ENCODE measurements at places on chromosomes 6 and 20.

GRCh38 chr20:45887346-45887715 lies at the start of gene SPATA25:
Gene SPATA25, minus strand, starts transcription at chr20:45887622. Its CDS starts 32 bp downstream, at chr20:45887590.
- DNase-seq: no peak

GRCh38 chr6:148593130-148593812 lies 153.6 kb upstream of the UST start:
- DNase-seq: no peak

DNA sequence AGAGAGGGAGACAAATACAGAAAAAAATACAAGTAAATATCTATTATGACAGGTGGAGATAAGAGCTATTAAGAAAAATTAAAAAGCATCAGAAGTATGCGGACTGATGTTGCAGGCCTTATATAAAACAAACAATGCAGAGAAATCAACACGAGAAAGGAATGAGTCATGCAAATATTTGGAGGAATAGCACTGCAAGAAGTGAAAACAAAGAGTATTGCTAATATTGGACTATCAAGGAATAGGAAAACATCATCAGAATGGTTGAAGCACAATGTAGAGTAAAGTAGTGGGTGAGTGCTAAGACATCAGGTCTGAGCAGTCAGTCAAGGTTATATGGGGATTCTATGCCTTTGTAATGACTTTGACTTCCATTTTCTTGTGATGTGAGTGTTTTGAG lies 657.5 kb upstream of the GJE1 start:
- DNase-seq: no peak

DNA sequence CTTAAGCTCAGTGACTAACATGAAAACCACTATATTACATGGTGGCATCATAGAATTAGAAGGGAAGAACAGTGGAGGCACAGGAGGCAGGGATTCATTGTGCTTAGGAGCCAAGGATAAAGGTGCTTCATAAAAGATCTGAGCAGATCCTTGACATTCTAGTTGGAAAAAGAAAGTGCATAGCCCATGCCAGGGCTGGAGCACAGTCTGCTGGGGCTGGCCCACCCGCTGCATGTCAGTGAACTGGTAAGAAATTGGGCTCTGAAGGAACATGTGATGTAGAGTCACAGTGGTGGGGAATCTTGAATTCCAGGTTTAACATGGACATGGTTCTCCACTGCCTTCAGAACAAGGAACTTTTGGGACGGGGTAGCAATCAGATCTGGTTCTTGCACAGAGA lies 20.4 kb downstream of the MYLIP start:
- DNase-seq: no peak

- no peak for DNase-seq
Measured at GRCh38 chr6:84447651-84448050, 220.2 kb upstream of the CEP162 start.

- no peak for DNase-seq
Measured at GRCh38 chr20:35912881-35913280, 41.4 kb downstream of the SCAND1 start.

DNA sequence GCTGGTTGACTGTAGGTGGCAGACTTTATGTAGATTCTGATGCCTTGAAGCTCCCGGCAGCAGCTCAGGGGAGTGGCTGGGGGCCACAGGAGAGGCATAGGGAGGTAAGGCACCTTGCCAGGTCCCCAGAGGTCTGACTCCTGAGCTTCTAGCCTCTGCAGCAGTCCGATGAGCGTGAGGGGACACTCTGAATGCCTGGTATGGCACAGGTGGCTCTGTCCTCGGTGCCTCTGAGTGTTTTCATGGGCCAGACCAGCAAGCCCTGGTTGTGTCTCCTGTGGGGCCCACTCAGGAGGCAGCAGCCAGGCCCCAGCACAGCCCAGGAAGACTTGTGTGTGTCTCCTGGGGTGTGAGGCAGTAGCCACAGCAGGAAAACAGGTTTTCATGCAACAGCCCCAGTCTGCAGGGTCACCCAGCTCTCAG lies 39.7 kb upstream of the IRF4 start:
- DNase-seq: no peak

DNA sequence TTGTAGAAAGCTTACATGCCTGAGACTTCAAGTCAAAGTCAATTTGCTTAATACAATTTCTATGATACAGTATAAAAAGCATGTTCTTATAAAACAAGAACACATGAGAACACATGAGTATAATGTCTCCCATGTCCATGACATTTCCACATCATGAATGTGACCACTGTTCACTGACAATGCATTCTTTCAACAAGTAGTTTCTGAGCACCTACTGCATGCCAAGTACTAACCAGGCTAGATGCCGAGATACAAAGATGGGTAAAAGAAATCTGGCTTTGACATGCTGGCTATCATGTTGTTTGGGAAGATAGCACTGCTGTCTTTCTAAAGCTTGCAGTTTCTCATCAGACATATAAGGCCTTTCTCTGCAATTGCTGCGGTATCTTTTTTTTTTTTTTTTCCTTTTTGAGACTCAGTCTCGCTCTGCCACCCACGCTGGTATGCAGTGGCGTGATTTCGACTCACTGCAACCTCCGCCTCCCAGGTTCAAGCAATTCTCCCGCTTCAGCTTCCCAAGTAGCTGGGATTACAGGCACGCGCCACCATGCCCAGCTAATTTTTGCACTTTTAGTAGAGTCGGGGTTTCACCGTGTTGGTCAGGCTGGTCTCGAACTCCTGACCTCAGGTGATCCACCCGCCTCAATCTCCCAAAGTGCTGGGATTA lies 123.6 kb upstream of the DST start:
- DNase-seq: no peak

- DNase-seq: no peak
Measured at GRCh38 chr6:167469672-167470071, 144.8 kb downstream of the TTLL2 start.

GRCh38 chr20:50852085-50852484 lies 57.2 kb downstream of the BCAS4 start:
- no peak for DNase-seq

DNA sequence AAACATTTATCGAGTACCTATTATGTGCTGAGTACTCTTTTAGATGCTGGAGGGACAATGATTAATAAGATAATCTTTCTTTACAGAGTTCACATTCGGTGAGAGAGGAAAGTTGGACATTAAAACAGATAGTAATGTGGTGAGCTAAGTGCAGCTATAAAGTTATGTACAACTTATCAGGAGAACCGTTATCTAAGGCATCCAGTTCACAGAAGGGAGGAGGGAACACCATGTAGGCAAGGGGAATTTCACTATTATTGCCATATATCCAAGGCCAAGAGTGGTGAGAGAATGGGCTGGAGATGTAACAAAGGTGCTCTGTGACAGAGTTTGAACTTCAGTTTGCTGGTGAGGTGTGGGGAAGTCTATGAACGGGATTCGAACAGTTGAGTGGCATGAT lies 105.8 kb downstream of the CARMIL1 start:
- no peak for DNase-seq

GRCh38 chr6:139030228-139030963 lies 1.9 kb downstream of the ABRACL start:
- DNase-seq: peak; percentile 18

DNA sequence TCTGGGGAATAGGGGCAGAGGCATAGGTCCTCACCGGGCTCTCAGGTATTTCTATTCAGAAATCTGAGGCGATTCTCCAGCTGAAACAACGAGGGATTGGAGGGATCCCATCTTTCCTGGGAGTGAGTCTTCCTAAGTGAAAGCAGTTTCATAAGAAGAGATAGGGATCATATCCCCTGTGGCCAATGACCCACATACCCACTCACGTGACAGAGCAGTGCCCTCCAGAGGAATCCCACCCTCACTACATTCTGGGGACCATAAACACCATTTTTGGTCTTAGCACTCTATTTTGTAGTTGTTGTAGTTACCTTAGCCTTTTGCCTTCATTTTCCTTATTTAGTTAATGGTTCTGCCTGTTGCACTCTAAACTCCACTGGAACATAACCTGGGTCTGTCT lies 121.1 kb downstream of the GPR63 start:
- no peak for DNase-seq

DNA sequence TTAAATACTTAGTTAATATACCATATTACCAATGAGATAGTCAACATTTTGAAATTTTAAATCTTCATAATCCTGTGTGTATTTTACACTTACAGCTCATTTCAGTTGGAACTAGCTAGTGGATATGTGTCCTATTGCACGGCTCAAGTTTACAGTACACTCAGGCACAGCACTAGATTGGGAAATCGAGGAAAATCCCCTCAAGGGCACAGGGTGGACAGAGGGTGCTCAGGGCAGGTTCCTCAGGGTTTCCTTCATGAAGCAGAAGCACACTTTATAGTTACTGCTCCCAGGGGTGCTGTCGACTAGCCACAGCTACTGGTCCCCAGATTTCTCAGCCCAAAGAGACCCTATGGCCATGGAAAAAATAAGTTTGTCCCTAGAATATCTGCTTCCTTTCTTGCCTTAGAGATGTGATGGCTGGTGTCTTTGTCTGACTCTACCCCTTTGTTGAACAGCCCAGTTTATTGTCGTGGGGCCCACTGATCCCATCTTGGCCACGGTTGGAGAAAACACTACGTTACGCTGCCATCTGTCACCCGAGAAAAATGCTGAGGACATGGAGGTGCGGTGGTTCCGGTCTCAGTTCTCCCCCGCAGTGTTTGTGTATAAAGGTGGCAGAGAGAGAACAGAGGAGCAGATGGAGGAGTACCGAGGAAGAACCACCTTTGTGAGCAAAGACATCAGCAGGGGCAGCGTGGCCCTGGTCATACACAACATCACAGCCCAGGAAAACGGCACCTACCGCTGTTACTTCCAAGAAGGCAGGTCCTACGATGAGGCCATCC lies 1.5 kb downstream of the BTN2A1 start:
- DNase-seq: no peak

- DNase-seq: no peak
Measured at GRCh38 chr6:84709121-84709520, 55.3 kb downstream of the TBX18 start.

DNA sequence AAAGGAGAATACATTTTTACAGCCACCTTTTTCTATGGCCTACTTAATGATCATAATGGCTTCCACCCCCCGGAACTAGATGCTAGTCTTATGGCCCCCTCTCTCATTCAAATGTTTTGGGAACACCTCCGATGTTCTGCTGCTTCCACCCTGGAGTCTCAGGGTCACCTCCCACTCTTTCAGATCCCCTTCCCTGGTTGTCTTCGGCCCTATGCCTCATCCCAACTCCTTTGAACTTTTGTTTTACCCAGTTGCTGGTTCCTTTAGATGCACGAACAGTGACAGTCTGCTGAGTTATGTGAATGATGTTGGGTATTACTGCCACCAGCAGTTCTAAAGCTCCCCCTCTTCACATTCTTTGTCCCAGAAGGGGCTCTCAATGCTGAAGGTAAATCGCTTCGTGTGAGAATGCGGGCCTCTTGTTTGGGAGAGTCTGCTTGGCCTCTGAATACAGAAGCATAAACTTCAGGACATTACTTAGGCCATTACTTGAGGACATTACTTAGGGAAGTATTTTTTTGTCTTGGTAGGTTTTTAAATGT lies 309.1 kb downstream of the SOX4 start:
- no peak for DNase-seq

GRCh38 chr6:160400446-160400845 lies 52.3 kb downstream of the SLC22A3 start:
- no peak for DNase-seq

DNA sequence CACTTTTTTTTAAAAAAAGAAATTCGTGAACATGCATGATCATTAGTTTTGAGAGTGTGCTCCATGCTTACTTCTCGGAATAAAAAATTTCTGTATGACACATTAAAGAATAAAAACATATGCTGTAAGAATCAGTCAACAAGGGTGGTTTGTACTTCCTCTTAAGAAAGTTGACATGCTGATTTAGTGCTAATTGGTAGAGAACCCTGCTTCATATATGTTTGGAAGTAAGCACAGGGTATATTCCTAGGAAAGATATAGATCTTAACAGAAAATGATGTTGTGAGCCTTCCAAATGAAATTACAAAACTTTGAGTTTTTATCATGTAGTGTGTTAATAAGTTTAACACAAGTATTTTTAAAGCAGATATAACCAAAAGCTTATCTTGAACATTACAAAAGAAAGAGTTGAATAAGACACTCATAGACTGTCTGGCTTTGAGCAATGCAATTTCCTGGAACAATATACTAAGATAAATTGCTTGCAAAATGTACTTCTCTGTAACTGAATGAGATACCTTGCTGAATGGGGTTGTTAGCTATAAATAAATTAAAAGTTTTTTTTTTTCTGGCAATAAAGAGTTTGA lies 13.8 kb upstream of the VIP start:
- DNase-seq: no peak

DNA sequence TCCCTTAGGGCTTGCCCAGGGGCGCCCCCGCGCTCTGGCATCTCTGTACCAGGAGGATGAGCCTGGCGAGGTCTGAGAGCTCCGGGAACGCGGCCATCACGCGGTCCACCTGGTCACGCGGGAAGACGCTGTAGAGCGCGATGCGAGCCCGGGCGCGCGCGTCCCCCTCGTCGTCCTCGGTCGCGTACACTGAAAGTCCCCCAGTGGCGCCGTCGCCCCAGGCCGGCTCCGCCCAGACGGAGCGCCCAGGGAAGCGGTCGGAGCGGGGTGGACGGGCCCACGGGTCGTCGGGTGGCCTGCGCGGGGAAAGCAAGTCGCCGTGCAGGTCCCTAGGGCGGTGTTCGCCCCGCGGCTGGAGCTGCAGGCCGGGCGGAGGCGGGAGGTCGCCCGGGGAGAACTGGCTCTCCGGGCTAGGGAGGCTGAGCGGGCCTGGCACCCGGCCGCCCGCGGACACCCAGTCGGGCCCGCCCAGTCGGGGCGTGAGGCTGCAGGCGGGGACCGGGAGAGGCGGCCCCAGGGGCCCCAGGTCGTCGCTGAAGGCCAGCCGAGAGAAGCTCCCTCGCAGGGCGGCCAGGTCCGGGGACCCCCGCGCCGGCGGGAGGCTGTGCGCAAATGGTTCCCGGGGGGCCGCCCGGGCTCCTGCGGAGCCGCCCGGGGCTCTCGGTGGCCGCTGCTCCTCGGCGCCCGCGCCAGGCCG lies 34.0 kb downstream of the ZC3H12D start:
- DNase-seq: peak; percentile 47

- no peak for DNase-seq
Measured at GRCh38 chr20:853406-853996, 20.0 kb downstream of the FAM110A start.

DNA sequence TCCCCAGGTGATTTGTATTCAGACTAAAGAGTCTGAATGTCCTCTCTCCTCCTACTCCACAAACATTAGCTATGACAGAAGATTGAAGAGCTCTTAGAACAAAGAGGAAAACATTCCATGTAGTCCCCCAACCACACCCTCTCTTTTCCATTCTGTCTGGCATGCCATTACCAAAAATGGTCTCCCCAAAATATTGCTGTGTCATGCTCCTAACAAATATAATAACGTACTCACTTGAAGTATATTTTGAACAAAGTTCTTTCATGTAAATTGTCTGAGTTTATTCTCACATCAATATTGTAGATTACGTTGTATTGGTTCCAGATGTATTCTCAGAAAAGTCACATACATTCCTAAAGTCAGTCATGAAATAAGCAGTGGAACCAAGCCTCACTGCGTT lies 467.3 kb upstream of the IRAK1BP1 start:
- DNase-seq: no peak

GRCh38 chr6:2175825-2176224 lies 69.6 kb downstream of the GMDS start:
- DNase-seq: no peak

DNA sequence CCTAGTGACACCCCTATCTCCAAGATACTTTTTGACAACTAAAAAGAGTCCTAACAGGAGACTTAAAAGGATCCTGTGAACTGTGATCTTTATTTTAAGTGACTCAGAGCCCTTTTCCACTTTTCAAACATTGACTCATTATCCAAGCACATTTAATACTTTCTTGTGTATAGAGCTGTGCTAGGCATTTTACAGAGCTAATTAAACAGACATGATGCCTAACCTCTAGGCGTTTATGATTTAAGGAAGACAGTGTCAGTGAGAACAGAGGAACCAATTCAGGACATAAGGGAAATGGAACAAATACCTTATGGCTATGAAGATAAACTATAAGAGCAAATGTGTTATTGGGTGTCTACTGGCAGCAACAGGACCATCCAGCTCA lies 282.6 kb downstream of the TPBG start:
- no peak for DNase-seq
